ENCODE measurements at places on chromosomes 2 and 18.

DNA sequence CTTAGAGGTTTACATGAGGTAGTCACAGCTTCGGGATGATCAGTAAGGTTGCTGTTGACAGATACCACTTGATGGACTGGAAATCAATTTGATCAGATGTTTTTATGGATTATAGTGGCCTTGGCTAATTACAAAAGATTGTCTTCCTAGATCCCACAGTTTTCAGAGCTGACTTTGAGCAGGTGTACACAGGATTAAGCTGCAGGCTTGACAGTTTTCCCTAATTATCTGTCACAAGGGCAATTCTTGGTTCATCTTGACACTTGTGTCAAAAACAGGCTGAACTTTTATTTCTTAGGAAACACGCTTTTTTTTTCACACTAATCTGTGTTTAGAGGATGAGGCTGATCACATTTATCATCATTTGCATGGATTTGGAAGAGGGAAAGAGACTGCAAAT, 824.0 kb upstream of the PIK3C3 start:
- DNase-seq, result no peak

DNA sequence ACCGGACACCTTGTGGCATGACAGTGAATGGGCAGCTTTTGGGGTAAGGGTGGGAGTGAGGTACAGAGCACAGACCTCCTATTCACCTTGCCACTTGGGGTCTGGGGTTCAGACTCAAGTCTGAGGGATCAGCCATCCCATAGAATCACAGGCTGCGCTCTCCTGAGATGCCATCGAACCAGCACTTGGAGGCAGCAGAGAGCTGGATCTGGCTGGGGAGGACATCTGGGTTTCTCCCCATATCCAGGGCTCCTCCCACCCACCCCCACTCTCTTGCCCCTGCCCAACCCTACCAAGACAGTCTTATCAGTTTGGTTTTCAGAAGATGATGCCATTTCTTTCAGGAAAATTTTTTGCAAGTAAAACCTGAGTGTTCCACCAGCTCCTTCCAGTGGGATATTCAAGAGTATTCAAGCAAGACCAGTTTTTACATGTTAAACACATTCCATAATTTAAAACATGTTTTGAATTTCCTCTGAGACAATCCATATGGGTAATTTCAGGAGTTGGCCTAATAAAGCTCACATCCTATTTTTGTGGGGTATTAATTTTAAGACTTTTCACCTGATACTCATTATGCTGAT, 29.2 kb upstream of the TEX44 start:
- DNase-seq, result peak; percentile 38

DNA sequence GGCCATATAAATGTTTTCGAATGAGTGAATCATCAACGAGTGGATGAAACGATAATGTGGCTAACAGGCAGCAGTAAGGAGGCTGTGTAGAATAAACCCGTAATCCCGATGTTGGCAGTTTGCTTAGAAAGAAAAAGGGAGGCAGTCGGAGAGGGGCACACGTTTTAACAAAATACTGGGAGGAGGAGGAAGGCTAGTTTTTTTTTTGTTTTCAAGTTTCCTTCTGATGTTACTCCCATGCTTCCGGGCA, 476 bp upstream of the MSH2 start:
- DNase-seq, result no peak

- DNase-seq, result no peak
These were observed 218.4 kb downstream of the MREG start for GRCh38 chr2:215794829-215795546.

GRCh38 chr2:64931246-64932115, 57.7 kb upstream of the SLC1A4 start:
- DNase-seq, result no peak

All from SHP77 treated with DMSO at 0.1 percent for 48 hours (cell line).